Smooth muscle cell of the umbilical artery (primary cell): ENCODE measurements at places on chromosomes 16 and 17. TPM values are rescaled to one million over a fixed set of nuclear protein-coding genes. Genes with fewer than 3 reads are reported as not detected.

The NPIPB5 gene
- total RNA-seq: 82.8 and 140 TPM in 2 replicates

The RNF222 gene
- total RNA-seq: not detected in 2 replicates

The IKZF3 gene
- not detected in 2 replicates for total RNA-seq

The SLC7A6 gene
- 30.9 and 31.7 TPM in 2 replicates for total RNA-seq

The NAGLU gene
- total RNA-seq: 36.4 and 63.2 TPM in 2 replicates

The CCDC92B gene
- not detected in 2 replicates for total RNA-seq

The OR3A3 gene
- total RNA-seq: not detected in 2 replicates

The CIBAR2 gene
- not detected in 2 replicates for total RNA-seq

The AXIN2 gene
- total RNA-seq: 0.59 and 0.97 TPM in 2 replicates
